ENCODE measurements at places on chromosomes 11 and 22. TPM values are rescaled to one million over a fixed set of nuclear protein-coding genes. Genes with fewer than 3 reads are reported as not detected.
A peak's percentile ranks its signal among the peaks of the same experiment; 100 is the strongest.

GRCh38 chr11:113065330-113065729, 104.1 kb downstream of the NCAM1 start:
- DNase-seq = no peak

Gene TMEM218
- total RNA-seq = 23.9 TPM

Gene OVOL1
- total RNA-seq = 3.9 TPM

GRCh38 chr22:46008291-46008690, 31.3 kb upstream of the WNT7B start:
- DNase-seq = no peak

- DNase-seq = peak; percentile 14
Measured at GRCh38 chr11:2928605-2929530, at the start of gene PHLDA2. Gene PHLDA2 (minus strand): TSS chr11:2929420. CDS start chr11:2929364, 56 bp downstream.

GRCh38 chr22:33757041-33757801, 163.1 kb downstream of the LARGE1 start:
- no peak for DNase-seq

- no peak for DNase-seq
Measured at GRCh38 chr11:120229451-120230424, 10.2 kb upstream of the POU2F3 start.

Gene CHRM4
- 0.51 TPM for total RNA-seq

GRCh38 chr11:129115652-129116586, 76.2 kb downstream of the ARHGAP32 start:
- no peak for DNase-seq

Gene SCN2B
- total RNA-seq = 2.3 TPM

All from mesothelial cell of epicardium (in vitro differentiated cells).